ENCODE measurements at places on chromosomes 2 and 18.

DNA sequence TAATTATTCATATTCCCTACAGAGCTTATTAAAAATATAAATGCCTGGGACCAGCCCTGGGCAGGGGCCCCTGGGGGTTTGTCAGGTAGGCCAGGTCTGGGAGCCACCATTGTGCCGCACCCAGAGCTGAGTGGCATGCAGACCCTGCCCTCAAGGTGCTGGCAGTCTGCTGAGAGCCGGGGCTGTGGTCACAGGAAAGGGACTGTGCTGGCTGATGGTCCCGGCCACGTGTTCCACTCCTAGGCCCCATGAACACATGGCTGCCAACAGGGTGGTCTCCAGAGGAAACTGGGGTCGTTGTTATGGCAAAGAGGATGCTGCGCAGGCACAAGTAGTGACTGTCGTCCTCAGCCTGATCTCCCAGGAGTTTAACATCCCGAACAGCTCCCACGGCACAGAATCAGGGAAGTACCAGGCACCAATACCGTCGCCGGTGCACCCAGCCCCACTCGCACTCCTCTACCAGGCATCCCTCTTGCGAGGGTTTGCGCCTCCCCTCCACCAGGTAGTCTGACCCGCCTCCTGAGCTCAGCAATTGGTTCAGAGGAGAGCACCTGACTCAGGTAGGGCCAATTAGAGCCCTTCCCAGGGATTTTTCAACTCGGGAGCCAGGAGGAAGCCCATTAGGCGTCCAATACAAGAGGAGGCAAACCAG is 39.2 kb upstream of the BIN1 start:
- DNase-seq, result no peak

- DNase-seq, result no peak
These were observed 181.1 kb downstream of the ZRANB3 start for GRCh38 chr2:135349941-135350340.

DNA sequence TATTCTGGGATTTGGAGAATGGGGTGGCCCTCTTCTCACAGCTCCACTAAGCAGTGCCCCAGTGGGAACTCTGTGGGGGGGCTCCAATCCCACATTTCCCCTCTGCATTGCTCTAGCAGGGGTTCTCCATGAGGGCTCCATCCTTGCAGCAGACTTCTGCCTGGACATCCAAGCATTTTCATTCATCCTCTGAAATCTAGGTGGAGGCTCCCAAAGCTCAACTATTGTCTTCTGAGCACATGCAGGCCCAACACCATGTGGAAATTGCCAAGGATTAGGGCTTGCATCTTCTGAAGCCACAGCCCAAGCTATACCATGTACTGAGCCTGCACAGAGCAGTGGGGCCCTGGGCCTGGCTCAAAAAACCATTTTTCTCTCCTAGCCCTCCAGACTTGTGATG is 162.4 kb upstream of the CWC22 start:
- no peak for DNase-seq

- no peak for DNase-seq
These were observed 203.4 kb downstream of the RND3 start for GRCh38 chr2:150284116-150284515.

DNA sequence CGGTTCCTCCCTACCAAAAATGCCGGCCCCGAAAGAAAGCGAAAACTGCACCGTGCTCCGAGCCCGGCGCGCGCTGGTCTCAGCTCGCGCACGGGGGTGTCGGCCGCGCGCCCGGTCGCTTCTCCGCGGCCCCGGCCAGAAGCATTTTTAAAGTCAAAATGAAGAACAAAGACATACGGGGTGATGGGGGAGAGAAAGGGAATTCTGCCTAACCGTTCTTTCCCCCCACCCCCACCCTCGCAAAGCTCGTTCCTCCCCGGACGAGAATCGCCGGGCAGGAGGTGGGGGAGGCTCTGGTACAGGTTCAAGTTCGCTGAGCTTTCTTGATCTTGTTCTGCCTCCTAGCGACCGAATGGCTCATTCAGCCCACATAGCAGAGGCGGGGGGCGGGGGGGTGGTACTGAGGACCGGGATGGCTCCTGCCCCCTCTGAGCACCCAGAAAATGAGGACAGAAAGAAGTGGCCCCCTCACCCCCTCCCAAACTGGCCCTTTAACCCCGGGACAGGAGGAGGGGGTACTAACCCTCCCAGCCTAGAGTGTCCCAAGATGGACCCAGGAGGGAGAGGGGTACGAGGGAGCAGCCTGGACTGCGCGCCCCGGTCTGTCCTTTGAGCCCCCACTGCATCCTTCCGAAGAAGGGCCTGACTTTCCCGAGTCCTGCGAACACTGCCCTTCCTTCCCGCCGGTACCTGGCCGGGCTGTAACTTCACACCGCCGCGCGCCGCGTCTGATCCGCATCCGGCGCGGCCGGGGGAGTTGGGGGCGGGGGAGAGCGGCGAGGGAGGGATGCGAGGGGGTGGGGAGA is 3.1 kb downstream of the BCL11A start:
- DNase-seq, result peak; percentile 42

DNA sequence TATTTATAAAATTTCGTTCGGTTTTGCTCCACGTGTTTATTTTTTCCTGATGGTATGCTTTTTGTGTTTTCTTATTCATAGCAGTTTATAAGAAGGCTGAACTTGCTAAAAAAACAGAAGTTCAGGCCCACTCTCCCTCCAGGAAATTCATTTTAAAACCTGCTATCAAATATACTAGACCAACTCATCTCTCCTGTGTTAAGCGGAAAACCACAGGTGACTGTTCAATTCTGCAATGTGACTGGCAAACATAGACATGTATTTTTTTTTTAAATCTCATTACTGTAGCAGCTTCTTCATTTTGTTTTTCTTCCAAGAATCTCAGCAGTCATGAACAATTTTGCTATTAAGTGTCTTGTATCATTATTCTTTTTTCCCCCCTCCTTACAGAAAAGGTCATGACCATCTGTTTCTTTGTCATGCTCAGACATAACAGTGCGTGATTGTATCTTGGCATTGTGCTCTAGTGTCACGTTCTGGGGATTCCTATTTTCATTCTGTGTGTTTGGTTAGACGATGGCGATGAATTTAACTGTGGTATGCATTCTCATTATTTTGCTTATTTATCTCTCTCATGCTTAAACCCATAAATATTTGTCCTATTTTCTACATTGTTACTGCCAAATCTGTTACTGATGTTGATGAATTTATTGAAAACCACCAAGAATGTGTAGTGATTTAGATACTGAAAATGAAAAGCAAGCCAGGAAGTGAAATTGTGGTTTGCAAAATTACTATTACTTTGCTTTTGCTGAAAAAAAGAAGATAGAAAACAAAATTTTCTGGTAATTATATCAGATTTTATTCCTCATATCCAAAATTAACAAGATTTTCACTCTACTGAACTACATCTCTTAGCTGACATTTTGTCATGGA is 74.6 kb upstream of the UNC80 start:
- DNase-seq, result no peak

GRCh38 chr2:225938991-225939390 is 539.5 kb downstream of the NYAP2 start:
- DNase-seq, result no peak

DNA sequence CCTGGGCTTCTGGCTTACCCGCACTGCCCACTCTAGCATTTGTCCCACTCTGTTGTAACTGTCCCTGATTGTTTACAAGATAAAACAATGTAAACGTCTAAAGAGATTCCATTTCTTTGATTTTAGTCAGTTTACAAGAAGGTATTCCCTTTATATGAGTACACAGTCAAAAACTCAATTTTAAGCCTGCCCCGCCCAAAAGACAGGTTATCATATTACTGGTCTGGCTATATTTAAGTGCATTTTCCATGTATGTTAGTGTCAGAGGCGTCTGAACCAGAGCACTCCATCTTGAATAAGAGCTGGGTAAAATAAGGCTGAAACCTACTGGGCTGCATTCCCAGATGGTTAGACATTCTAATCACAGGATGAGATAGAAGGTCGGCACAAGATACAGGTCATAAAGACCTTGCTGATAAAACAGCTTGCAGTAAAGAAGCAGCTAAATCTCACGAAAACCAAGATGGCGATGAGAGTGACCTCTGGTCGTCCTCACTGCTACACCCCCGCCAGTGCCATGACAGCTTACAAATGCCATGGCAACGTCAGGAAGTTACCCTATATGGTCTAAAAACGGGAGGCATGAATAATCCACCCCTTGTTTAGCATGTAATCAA is 15.0 kb downstream of the GPR45 start:
- DNase-seq, result no peak

DNA sequence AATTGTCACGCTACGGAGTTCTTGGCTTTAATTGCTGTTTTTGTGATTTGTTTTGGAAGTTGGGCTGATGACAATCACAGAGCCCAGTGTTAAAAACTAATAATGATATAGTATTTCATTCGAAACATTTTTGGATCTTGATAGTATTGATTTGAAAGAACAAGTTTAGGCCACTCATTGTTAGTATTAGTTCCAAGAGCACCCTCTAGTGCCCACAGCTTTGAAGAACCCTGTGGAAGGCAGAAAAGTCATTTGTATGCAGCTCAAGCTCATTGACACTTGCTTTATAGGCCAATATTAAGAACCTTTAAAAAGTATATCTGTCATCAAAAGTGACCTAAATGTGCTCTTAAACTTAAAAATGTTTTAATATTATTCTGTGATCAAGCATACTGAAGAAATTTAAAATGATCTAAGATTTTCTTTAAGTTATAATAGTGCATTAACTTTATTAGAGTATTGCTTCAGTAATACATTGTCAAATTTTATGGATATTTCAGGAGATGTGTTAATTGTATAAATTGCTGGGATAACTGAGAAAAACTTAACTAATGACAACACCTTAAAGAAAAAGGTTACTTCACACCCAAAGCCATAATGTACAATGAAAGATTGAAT is 191.0 kb downstream of the GRB14 start:
- no peak for DNase-seq

DNA sequence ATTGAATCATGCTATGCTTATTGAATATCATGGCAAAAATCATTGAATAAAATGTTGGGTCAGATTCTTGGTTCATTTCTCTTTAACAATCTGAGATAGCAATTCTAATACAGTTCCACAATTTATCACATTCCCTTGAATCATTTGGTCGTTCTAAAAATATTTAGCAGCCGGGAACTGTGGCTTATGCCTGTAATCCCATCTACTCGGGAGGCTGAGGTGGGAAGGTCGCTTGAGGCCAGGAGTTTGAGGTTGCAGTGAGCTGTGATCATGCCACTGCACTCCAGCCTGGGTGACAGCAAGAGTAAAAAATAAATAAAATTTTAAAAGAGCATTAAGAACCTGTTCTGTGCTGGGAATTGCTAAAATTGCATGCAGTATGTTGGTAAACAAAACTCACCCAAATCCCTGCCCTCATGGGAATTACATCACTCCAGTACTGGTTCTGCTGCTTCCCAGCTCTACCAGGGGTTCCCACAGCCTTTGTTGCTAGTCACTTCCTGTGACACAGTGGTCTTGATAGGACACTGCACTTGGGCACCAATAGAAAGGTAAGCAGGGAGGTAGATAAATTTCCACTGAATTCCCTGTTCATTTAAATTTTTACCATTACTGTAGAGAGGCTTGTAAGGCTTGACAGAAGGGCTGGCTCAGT is 200.4 kb downstream of the CTNNA2 start:
- no peak for DNase-seq

- DNase-seq, result no peak
These were observed 57.5 kb downstream of the MYL12B start for GRCh38 chr18:3319399-3319798.

GRCh38 chr2:71831193-71831577 is 316.5 kb downstream of the CYP26B1 start:
- DNase-seq, result no peak

GRCh38 chr2:30480703-30481322 is 33.8 kb downstream of the LCLAT1 start:
- no peak for DNase-seq

GRCh38 chr2:59590798-59591197 is 962.7 kb downstream of the BCL11A start:
- DNase-seq, result no peak

GRCh38 chr2:233462826-233463470 is 103.6 kb downstream of the USP40 start:
- no peak for DNase-seq

DNA sequence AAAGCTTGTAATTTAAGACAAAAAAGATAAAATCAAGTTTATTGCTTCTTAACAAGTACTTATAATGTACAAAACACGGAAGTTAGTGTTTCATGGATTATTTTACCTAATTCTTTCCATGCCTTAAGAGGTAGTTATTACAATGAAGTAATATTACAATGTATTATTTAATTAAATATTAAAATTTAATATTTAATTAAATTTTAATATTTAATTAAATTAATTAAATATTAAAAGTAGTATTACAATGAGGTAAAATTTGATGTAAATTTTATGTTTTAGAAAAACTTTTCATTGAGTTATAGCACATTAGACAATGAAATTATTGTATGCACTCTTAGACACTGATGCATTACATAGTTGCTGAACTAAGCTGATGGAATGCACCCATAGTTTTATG is 220.7 kb upstream of the NETO1 start:
- DNase-seq, result no peak

GRCh38 chr2:86028766-86029381 is 76.8 kb downstream of the POLR1A start:
- DNase-seq, result no peak

DNA sequence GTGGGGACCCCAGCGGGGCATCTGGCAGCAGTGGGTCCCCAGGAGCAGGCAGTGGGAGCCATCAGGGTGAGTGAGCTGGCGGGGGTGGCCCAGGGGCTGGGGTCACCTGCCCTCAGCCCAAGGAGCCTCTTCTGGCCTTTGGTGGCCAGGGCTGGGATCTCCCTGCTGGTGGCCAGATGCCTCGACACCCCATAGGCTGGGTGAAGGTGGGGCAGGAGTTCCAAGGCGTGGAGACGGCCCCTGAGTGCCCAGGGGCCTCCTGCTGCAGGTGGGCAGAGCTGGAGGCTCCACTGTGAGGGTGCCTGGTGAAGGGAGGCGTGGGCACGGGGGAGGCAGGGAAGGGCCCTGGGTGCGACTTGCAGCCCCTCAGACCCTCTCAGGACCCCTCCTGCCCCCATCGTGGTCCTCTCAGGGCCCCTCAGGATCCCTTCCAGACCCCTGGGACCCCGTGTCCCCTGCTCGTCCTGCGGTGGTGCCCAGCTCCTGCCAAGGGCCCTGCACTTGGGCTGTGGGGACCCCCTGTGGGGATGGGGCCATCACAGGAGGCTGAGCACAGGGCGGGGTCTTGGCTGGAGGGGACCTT is 5.0 kb upstream of the GPR35 start:
- DNase-seq, result no peak

DNA sequence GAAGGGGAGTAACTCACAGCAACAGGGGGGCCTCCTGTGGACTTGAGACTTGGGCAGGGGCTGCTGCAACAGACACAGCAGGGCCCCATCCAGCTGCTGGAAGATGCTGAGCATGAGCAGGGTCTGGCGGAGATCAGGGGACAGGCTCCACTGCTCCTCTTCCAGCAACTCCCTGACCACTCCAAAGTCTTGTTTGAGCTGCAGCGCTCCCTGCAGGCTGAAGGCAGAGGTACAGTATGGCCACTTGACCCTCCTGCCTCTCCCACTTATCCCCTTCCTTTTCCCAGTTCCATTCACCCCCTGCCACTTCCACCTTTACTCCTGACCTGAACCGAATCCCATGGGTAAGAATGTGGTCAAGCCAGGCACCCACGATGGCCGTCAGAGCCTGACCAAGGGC is 2.4 kb upstream of the MRPL53 start:
- no peak for DNase-seq

Data from stimulated activated CD4-positive, alpha-beta T cell treated with anti-CD3 and anti-CD28 coated beads, Interleukin-2, amount 100 ng/mL, for 4 hours (primary cell).